Effector memory CD8-positive, alpha-beta T cell (primary cell): ENCODE measurements at places on chromosomes 12 and 14.
A peak's percentile ranks its signal among the peaks of the same experiment; 100 is the strongest.

- DNase-seq: no peak
These were observed 6.5 kb downstream of the RNASE7 start for GRCh38 chr14:21048638-21049037.

GRCh38 chr12:49201595-49202295 is 12.9 kb upstream of the TUBA1A start:
- no peak for DNase-seq

DNA sequence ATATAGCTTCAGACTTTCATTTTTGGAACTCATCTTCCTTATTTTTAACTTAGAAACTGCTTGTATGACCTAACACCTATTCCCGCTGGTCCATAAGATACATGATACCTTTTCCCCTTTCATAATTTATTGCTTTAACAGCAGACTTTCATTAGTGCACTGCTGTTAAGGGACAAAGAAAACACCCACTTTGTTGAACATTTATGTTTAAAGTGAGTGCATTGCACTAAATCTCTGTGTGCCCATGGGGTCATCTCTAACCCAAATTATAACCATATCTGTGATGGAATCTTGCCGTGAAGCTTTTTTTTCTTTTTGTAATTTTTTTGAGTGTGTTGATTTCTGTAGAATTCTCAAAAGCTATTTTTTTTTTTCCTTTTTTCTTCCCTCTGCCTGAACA is 261.8 kb downstream of the TMTC2 start:
- no peak for DNase-seq

GRCh38 chr12:81114226-81114625 is 36.3 kb downstream of the ACSS3 start:
- DNase-seq: no peak

DNA sequence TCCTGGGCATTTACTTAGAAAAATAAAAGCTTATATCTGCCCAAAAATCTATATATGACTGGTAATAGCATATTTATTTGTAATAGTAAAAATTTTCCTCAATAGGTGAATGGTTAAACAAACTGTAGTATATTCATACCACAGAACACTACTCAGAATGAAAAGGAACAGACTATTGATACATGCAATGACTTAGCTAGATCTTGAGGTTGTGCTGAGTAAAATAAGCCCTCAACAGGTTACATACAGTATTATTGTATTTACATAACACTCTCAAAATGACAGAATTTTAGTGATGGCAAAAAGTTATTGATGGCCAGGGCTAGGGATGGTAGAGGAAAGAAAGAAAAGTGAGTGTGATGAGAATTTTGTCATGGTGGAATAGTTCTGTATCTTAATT is 178.4 kb downstream of the BMP4 start:
- no peak for DNase-seq

DNA sequence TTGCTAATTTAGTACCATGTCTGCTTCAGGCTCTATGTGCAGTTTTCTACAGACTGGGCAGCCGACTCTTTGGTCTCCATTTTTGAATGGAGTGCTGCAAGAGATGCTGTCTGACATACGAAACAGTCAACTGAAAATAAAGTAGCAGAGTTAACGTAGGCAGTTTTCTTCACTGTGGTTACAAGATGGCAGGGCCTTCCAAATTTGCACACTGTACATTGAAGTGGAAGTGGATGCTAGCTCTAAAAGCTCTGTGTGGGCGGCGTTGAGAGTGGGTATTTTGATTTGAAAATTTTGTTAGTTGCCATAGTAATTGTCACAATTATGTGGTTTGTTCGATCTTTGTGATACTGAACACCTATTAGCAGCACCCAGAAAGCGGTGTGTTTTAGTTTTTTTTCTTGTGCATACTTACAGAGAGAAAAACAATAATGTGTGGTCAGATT is 154.9 kb upstream of the ATP2B1 start:
- peak; percentile 65 for DNase-seq

DNA sequence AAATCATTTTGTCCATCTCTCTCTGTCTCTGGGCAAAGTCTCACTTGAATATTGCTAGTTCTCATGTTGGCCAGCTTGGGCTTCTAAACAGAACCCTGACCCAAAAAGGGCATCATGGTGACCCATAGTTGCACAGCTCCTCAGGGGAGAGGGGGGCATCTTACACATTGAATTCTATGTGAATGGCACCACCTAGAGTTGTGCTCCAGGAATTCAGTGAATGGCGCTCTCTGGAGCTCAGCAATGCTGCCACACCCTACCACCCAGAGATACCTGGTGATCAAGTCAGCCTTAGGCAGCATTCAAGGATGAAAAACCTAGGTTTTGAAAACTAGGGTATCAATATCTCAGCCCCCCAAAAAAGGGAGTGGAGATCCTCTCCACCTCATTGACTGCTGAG is 50.6 kb downstream of the SMUG1 start:
- DNase-seq: no peak

DNA sequence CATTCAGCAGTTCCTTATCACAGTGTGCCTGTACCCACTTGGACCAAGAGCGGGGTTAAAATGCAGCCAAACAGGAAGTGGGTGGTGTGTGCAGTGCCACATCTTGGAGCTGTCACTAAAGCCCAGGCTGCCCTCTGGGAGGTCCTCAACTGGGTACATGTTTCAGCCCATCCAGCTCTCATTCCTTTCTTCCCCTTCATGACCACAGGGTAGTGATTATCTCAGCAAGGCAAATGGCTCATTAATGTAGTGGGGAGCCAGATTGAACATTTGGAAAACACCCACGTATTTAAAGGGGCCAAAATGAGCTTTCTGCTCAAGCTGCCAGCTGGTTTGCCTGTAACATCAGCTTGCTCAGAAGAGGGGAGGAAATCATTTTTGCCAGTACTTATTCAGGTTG is 210.8 kb upstream of the BTG1 start:
- DNase-seq: no peak

- no peak for DNase-seq
These were observed 59.5 kb upstream of the CDKN3 start for GRCh38 chr14:54337314-54337713.

- DNase-seq: no peak
These were observed 115.6 kb downstream of the CALM1 start for GRCh38 chr14:90512329-90512991.

DNA sequence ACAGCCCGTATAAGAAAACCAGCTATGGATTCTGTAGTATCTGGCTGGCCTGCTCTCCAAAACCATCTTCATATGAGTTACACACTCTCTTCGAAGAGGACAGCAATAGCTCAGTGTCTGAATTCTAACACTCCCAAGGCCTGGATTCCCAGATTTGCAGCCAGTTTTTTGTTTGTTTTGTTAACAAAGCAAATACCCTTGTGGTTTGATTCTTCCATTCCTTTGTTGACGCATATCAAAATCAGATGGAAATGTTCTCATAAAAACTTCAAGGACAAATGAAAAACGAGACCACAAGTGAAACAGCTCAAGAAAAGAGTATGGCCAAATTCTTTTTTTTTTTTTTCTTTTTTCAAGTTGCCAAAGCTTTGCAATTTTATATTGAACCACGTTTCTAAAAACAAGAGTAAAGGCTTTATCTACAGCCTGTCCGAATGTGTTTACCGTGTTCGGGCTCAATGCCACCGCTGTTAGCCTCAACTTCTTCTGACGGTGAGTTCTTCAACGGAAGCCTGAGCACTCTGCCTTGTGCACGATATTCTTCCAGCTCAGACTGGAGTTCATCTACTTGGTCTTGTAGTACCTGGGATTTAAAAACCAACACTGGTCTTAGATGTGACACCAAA is 67.5 kb downstream of the NIN start:
- DNase-seq: no peak

- DNase-seq: no peak
These were observed 158.8 kb downstream of the TMEM132C start for GRCh38 chr12:128425666-128426331.

DNA sequence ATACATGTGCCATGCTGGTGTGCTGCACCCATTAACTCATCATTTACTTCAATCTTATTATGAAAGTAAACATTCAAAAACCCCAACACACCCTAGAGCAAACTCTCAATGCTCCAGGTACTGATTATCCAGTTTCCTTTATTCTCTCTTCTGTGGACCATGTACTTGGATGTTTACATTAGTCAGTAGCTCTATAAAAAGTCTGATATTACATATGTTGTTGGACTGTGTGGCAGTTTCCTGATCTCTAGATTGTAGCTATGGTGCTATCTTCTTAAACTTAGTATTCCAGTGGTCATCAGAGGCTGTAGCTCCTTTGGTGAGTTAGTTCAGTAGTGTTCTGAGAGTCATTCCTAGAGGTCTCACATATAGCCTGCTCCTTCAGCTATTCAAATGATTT is 25.1 kb upstream of the ITGA5 start:
- no peak for DNase-seq

DNA sequence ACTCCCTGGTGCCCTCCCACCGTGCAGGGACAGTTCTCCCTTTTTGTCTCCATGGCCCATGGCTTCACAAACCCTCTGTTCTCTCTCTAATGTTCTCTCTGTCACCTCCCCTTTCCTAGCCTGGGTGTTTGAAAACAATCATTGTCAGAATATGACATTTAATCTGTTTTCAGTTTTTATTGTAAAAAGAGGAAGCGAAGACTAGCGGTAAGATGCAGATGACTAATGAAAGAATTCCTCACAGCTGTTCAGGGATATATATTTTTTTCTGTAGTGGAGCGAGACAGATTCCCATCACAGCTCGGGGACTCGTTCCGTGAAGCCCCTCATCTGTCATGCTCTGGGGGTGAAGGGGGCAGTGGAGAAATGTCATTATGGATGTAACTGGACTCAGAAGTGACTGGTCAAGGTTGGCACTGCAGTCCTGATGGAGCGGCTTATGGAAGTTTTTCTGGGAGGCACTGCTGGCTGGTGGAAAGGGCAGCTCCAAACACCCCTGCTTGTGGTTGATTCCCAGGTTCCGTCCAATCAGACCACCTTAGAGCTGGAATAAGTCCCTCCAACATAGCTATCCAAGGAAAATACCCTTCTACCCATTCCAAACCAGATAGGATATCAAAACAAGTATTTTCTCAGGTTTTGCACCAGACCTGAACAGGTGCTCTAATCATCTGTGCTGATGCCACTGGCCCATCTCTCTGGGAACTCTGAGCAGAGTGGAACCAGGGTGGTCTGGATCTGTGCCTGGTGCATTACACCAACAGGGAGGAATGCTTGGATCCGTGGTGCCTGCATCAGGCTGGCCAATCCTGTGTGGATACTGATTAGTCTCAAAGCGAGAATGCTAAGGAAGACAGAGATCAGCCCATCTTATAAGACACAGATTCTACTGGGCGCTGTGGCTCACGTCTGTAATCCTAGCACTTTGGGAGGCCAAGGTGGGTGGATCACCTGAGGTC is 84.7 kb downstream of the GPATCH2L start:
- no peak for DNase-seq

DNA sequence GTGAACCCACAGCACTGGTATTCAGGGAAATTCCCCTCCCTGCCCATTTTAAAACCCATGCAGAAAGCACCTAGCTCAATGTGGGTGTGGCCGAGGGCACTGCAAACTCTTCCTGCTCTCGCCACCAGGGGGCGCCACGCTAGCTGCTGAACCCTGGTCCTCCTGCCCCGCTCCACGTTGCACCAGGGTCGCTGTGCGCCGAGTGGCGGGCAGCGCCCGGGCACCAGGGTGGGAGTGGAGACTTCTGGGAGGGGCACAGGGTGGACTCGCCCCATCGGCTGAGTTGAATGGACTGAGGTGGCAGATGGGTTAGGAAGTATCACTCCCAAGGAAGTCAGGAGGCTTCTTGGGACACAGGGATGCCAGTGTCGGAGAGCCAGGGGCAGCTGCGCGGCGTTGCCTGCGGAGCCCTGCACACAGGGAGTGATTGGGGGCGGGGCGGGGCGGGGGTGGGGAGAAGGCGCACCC is 48.1 kb upstream of the BCL11B start:
- peak; percentile 77 for DNase-seq

- DNase-seq: no peak
These were observed 32.9 kb downstream of the RAB21 start for GRCh38 chr12:71787580-71787979.

DNA sequence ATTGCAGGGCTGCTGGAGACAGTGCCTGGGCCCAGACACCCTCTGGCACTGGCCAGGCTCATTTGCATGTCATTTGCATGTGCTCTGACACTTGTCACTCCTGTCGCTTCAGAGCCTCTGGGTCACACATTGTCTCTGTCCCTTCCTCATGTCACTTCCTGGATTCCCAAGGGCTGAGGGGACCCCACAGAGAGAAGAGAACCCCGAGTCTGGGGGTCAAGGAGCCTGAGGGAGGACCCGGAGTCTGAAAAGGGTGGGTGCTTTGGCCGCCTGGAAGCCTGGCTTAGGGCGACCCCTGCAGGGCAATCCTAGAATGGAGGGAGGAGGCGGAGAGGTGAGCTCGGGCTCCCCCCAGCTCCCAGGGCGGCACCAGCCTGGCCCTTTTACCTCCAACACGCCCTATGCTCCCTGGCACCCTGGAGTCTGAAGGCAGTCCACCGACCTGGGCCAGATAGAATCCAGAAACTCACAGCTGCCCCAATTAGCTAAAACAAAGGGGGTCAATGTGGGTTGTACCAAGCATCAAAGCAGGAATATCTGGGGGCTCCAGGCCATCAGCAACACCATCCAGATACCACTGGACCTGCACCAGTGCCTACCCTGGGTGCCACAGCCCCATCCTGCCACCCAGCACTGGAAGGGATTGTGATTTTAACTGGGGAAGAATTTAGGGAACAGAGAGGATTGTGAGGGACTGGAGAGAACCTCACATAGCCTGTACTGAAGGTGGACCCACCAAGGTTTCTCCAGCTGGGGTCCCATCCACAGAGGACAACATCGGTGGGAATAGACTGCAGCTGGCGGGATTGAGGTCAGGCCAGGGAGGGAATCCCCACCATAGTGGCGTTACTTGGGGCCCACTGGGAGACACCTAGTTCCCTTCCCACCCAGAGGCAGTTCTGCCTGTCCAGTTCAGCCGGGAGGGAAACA is 21.8 kb upstream of the KRT78 start:
- DNase-seq: peak; percentile 73

- DNase-seq: no peak
These were observed 21.3 kb downstream of the PRKD1 start for GRCh38 chr14:29906256-29906870.

DNA sequence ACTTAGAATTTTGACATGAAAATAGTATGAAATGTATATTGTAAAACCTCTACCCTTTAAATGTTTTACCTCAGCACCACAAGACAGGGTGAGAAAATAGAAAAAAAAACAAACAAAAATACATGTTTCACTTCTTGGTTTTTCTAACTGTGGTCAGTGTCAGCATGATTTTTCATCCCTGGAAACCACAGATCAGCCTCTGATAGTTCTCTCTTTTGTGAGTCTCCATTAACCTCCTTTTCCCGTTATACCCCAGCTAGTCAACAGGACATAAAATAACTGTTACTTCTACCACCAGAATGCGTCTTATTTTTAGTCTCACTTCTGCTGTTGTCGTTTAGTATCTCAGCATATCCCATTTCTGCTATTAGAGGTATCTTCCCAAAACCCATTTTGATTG is 48.3 kb upstream of the KCNMB4 start:
- DNase-seq: no peak

DNA sequence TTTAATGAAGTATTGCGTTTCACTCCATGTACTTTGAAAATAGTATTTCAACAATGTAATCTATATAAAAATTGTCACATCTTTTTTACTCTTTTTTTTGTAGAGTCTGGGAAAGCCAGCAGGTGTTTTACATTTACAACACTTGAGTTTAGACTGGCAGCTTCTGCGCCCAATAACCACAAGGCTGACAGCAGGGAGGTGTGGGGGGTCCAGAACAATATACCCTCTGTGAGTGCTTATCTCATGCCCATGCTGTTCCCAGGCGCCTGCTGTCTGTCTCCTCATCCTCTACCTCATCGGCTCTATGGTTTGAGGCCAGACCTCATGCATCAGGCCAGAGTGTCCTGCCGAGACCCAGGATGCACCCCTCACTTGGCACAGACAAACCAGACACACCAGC is 24.9 kb downstream of the FBRSL1 start:
- no peak for DNase-seq

- no peak for DNase-seq
These were observed 15.4 kb upstream of the MGST1 start for GRCh38 chr12:16331998-16332397.
